Activated gamma-delta T cell treated with anti-CD3 and anti-CD28 coated beads, Interleukin-2, amount 50 U/mL, for 16 hours (primary cell): ENCODE measurements at places on chromosomes 11 and 22.

DNA sequence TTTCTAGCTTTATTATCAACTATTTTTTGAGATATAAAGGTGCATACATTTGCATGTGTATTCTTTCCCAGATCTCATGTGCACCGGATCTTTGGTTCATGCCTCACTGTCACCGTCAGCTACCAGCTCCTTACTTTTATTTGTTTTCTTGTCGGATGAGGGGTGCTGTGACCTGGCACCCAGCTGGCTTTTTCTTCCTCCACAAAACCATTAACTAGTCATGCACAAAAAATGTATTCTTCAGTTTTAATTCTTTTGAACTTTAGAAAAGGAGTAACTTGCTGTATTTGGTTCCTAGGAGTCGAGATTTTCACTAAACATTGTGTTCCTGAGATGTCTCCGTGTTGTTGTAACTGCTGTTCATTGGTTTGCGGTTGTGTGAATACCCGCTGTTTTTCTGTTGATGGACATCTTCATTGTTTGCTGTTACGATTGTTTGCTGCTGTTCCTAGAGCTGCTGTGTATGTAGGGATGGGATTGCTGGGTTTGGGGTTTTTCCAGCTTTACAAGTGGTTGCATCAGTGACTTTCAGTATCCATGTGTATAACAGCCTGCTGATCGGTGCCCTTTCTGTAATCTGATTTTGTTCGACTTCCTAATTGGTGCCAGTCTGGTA lies 39.4 kb downstream of the MOV10L1 start:
- no peak for DNase-seq

GRCh38 chr11:80636999-80637398 lies 1196.2 kb upstream of the TENM4 start:
- DNase-seq = no peak

GRCh38 chr11:66851698-66852465 lies 5.0 kb upstream of the LRFN4 start:
- no peak for DNase-seq

DNA sequence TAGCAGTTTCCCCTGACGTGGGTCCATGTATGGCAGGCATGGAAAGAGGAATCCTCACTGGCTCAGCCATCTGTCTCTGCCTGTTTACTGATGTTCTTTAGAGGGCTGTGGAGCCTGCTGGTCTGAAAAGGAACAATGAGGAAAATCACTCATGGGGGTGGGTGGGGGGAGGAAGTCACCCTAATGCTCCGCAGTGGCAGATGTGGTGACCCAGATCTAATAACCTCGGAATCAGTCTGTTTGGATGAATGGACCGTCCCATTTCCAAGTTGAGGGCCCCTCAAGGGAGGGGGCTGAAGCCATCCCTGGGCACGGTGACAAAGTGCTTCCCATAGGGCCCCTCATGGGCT lies 4.4 kb downstream of the BCR start:
- no peak for DNase-seq

DNA sequence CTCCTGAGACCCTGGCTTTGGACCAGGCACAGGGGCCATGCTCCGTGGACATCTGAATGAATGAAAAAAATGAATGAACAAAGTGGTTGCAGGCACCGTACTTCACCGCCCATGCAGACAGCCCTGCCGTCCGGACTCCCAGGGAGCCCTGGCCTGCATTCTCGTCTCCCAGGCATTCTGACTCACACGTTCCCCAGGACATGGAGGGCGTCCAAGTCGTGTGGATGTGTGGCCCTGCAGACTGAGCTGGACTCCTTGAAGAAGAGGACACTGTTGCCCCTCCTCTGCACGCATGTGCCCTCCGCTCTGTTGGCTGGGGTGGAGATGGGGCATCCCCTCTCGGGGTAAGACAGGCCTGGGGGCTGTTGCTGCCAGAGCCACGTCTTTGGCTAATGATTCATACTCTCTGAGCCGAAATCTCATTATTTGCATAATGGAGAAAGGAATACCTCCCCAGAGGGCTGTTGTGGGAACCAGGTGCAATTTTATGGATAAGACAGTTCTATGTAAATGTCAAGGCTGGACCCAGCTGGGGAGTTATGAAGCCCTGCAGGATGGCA lies 49.7 kb downstream of the RTL6 start:
- DNase-seq = no peak

GRCh38 chr11:71263386-71263785 lies 11.0 kb upstream of the SHANK2 start:
- no peak for DNase-seq

GRCh38 chr11:44568331-44568657 lies 2.8 kb downstream of the CD82 start:
- DNase-seq = no peak

DNA sequence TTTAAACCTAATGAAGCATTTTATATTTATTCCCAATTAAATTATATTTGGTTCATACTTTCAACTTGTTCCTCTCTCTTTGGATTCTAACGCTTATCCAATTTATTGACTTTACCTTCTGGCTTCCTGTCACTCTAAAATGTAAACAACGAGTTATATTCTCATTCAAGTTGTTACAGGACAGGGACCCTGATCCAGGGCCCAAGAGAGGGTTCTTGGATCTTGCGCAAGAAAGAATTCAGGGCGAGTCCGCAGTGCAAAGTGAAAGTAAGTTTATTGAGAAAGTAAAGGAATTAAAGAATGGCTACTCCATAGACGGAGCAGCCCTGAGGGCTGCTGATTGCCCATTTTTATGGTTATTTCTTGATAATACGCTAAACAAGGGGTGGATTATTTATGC lies 405.6 kb upstream of the API5 start:
- DNase-seq = no peak

DNA sequence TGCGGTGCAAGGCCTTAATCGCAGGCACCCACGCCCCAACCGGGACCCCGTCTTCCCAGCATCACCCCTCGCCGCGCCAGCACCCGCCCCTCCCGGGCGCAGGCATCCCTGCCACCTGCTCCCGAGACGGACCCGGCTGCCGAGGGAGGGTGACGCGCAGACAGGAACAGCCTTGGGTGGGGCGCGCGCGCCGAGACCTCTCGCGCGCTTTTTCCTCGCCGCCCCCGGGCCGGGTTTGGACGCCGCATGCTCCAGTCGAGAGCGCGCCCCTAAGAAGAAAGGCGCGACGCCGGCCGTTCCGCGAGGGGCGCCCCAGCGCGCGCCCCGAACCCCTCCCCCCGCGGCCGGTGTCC lies 504 bp downstream of the CFL1 start:
- DNase-seq = no peak

DNA sequence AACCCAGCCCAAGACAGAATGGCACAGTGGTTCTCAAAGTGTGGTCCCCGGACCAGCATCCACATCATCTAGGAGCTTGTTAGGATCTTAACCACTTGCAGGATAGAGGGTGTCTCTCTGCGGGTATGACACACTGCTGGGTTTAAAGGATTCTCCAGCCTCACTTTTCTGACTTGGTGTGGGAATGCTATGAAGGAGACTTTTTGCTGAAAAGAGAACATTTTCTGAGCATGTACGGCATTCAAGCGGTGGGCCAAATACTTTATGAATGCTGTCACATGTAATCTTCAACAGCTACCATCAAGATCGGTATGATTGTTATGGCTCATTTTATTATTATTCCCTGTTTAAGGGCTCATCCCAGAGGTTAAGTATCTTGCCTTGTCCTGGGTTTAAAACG lies 1.8 kb upstream of the CD82 start:
- DNase-seq = no peak

DNA sequence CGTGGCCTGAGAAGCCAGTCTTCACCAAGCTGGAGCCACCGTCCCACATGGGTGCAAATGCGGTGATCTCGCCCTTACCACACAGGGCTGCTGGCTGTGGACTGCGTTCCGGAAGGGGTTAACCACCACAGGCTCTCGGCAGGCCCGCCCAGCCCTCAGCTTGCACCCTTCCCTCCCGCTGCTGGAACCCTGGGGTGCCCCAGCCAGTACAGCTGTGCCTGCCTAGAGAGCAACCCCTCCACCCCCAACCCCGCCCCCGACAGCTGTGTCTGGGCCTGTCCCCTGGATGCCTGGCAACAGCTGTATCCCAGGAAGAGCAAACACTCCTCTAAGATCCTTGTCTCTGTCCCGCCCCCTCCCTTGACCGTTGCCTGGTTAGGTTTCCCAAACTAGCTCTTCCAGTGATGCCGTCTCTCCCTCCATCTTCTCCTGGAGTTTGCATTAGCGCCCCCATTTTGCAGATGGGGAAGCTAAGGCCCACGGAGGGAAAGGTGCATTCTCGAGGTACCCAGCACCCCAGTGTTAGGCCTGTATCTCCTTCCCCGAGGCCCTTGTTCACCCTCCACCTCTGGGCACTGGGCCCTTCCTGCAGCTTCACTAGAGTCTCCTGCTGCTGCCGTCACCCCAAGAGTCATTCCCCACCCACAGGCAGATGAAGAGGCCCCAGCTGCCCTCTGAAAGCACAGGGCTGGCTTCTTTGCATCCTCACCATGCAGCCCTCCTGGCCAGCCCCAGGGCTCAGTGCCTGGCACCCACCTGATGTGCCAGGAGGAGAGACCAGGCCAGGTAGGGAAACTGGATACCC lies 12.6 kb upstream of the COX8A start:
- DNase-seq = no peak

- DNase-seq = no peak
Measured at GRCh38 chr11:65636108-65637031, 1.5 kb upstream of the SIPA1 start.

DNA sequence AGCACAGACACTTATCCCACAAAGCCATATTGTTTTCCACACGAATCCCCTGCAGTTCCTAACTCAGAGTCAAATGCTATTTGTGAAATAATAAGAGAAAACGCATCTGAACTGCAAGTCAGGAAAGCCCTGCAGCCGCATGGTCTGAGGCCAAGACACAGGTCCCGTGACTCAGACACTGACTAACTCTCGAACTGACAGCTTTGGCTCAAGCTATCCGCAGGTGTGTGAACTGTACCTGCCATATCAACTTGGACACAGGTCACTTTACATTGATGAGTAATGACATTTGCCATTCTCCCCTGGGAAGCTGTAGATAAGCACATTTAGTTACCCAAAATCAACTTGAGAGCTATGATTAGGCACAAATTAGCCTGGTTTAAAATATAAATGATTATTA lies 34.9 kb upstream of the NFRKB start:
- no peak for DNase-seq

DNA sequence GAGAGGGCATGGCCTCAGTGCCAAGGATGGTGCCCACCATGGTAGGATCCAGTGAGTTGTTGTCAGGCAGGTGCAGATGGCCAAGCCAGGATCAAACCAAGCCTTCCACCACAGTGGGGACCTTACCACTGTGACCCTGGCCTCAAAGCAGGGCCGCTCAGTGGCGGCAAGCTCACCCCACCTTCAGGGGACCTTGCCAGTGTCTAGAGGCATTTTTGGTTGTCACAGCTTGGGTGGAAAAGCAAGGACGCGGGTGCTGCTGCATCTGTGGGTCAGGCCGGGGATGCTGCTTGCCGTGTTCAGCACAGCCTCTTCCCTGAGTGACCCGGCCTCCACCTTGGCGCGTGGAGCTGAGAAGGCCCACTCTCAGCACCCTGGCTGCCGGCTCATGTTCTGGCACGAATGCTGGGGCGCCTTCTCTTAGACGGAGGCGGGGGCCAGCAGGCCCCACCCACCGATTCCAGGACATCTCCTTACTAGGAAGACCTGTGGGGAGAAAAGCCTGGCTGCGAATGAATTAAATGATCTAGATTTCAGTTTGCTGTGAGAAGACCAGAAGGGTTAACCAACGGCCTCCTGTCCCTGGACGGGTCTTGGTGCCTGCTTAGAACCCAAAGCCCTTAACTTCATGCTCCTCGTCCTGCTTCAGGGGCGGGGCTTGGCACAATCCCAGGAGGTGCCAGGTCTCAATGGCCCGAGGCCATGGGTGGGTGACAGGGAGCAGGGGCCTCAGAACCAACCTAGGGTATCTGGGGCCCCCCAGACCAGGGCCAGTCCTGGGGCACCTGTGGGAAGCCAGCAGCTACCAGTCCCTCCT lies 18.9 kb downstream of the TRMU start:
- no peak for DNase-seq

DNA sequence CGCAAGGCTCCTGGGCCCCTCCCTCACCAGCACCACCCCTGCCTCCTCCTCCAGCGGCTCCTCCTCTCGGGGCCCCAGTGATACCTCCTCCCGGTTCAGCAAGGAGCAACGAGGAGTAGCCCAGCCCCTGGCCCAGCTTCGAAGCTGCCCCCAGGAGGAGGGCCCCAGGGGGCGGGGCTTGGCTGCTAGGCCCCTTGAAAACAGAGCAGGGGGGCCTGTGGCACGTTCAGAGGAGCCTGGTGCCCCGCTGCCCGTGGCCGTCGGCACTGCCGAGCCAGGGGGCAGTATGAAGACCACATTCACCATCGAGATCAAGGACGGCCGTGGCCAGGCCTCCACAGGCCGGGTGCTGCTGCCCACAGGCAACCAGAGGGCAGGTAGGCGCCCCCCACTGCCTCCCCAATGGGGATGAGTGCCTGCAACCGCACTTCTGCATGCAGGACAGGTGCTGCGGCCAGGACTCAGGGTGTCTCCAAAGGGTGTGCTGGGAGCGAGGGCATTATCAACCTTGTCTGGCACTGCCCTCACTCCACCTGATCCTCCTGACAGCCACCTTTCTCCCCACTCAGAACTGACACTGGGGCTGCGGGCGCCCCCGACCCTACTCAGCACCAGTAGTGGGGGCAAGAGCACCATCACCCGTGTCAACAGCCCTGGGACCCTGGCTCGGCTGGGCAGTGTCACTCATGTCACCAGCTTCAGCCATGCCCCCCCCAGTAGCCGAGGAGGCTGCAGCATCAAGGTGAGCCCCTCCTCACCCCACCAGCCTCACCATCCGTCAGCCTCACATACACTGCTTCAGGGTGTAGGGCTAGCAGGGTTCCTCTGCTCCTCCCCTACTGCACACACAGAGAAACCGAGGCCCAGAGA lies 10.2 kb downstream of the SMTN start:
- DNase-seq = no peak

GRCh38 chr11:74306435-74307175 lies 4.8 kb downstream of the P4HA3 start:
- no peak for DNase-seq

GRCh38 chr11:18046116-18046777 lies at the start of gene TPH1:
Gene TPH1 (minus strand): TSS chr11:18046269. CDS start chr11:18040762, 5,507 bp downstream.
- DNase-seq = no peak

- DNase-seq = no peak
Measured at GRCh38 chr11:123475469-123475868, 45.4 kb downstream of the GRAMD1B start.

GRCh38 chr22:31244046-31244942 lies 32.2 kb downstream of the LIMK2 start:
- no peak for DNase-seq

DNA sequence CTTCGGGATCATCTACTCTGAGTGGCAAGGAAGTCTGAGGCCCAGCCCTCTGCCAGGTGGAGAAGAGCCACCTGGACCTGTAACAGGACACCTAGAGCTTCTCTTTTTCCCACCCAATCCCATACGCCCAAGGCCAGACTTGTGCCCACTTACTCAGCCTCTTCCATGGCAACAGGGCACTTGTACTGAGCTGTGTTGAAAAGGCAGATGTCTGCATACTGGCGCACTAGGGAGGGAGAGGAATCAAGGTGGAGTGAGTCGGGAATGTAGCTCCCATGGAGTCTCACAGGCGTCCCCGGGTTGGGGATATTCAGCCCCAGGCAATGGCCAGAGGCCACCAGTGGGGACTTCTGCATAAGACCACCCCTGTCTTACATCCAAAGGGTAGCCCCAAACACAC lies 36.1 kb downstream of the TPBGL start:
- no peak for DNase-seq

GRCh38 chr11:110600322-110600721 lies 111.9 kb downstream of the ARHGAP20 start:
- DNase-seq = no peak
